ENCODE measurements at places on chromosomes 13 and 19.

DNA sequence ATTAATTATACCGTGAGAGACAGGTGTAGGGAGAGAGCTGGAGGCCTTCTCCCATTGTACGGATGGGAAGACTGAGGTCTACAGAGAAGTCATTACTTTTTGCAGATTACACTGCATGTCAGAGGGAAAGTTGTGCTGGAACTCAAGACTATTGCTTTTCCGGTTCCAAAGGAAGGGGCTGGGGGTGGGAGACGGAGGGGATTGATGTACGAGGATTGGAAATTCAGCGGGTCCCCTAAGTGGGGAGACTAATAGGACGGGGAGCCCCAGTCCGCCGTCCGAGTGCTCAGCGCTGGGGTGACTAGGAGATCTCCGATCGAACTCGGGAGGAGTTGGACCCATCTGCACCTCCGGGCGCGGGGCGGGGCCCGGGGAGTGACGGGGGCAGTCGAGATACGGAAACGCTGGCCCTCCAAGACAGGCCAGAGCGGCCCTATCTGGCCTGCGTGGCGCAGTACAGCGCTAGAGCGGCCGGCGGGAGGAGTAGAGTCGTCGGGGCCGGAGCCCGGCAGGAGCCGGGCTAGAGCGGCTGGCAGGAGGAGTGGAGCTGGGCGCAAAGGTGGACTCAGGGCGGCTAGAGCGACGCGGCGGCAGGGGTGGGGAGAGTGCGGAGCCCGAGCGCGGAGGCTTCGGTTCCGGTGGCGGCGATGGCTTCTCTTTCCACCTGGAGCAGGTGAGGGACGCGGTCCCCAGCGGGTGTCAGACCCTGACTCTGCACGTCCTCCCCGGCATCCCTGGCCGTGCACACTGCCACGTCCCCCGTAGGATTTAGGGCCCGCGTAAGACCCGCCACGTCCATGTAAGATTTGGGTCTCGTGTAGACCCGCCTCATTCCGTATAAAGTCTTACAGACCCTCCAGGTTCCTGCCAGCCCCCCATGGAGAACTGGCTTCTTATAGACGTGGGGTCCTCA lies 1.1 kb downstream of the ARHGEF1 start:
- peak; percentile 96 for DNase-seq

GRCh38 chr19:46913198-46913851 lies 52.5 kb downstream of the ARHGAP35 start:
- DNase-seq = no peak

DNA sequence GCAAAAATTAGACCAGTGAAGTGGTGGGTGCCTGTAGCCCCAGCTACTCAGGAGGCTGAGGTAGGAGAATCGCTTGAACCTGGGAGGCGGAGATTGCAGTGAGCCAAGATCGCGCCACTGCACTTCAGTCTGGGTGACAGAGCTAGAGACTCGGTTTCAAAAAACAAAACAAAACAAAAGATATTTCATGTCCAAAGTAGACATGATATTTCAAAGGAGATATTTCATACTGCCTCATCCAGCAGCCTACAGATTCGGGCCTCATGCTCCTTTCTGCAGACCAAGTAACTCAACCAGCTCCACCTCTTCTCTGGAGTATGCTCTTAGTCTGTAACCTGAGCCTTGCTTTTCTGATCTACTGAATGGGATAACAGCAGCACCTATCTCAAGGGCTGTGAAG lies 15.0 kb downstream of the ZC3H4 start:
- DNase-seq = no peak

DNA sequence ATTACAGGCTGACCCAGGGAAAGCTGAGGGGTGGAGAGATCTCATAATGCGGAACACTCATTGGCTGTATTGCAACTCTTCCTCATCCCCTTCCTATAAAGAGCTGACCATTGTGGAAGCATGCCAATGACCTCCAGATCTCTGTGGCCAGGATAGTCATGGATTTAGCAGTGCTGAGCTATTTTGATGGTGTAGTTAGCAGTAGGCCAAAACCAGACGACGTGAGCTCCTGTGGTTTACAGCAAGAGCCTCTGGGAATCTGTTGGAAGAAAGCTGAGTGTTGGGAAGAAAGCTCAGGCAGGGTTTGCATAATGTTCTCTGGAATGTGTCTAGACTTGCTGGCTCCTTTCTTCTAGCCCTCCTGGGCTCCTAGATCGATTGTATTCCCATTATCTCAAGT lies 187.5 kb upstream of the GPC6 start:
- DNase-seq = no peak

DNA sequence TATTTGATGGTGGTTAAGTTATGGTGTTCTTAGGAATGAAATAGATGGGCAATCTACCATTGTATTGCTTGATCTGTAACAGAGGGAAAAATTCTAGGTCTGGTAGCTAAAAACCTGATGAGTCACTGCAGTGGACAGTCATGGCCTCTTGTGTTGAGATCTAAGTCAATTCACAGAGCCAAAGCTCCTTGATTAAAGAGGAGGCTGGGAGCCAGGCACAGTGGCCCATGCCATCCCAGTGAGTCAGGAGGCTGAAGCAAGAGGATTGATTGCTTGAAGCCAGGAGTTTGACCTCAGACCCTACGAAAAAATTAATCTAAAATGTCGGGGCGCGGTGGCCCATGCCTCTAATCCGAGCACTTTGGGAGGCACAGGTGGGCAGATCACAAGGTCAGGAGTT lies 67.1 kb upstream of the KPNA3 start:
- DNase-seq = no peak

DNA sequence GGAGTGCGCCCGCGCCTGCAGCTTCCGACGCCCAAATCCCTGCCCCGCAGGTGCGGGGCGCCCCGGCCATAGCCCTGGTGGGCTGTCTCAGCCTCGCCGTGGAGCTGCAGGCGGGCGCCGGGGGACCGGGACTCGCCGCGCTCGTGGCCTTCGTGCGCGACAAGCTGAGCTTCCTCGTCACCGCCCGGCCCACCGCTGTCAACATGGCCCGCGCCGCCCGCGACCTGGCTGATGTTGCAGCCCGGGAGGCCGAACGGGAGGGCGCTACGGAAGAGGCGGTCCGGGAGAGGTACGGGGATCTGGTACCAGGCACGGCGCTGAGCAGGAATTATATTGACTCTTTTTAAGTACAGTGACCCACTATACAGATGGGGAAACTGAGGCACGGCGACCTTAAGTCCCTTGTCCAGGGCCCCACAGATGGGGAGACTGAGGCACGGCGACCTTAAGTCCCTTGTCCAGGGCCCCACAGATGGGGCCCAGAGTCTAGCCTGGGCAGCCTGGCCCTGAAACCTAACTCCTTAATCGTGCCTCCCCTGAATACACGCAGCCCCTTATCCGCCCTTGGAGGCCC lies 586 bp downstream of the MRI1 start:
- peak; percentile 36 for DNase-seq

DNA sequence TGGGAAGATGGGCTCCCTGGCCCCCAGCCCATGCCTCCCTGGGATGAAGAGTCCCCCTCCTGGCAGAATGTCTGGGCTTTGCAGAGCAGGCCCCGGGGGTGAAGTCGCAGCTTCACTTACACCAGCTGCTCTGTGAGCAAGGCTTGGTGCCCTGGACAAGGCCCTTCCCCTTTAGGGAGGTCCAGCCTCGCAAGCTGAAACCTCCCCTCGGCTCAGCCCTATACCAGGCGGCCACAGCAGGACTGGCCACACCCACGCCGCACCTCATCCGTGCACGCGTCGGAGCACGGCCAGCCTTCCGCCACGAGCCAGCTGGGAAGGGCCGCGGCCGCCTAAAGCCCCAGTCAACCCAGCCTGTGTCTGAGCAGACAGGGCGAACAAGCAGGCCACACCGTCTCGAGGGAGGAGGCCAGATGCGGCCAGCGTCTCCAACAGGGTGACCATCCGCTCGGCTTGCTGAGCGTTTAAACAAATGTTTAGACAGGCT lies 83.2 kb upstream of the MCF2L start:
- no peak for DNase-seq

DNA sequence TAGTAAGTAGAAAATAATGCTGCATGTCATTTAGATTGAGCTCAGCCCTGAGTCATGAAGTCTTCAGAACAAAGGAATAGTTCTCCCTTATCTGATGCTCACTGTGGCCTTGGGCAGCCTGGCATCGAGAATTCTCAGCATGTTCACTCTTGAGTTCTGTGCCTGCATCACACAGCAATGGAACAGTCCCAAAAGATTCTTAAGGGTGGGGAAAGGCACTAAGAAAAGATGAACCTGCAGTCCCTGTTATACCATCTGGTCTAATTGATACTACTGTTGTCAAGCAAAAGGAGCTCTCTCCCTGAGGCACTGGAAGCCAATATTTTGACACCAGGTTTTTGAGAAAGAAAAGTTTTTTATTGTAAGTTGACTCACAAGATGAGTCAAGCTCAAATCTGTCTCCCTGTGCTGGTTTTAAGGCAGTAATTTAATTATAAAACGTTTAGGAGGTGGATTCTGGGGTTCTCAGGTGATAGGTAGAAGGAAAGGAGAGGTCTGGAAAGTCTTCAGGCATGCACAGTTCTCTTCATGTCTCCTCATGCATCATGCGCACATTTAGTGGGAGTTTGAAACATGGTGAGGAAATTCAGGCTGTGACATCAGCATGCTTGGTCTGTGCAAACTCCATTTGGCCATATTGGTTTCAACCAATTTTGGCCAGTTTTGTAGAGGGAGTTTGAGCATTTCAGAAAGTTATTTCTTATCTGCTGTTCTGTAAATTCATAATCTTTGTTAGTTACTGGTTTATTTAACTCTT lies 38.1 kb upstream of the ZNF766 start:
- DNase-seq = no peak

DNA sequence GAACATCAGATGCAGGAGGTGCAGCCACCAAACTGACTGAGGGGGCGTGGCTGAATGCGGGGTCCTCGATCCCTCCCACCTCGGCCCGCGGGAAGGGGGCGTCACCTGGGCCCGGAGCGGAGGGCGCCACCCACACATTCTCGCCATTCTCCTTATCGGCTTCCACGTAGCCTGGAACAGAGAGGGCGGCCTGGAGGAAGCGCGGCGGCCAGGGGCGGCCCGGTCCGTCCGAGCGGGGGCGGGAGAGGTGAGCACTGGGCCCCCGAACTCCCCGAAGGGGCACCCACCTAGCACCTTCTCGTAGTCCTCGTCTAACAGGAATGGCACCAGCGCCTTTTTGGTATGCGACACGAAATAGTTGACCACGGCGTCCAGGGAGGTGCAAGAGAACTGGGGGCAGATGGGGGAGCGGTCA lies 11.8 kb downstream of the STAP2 start:
- no peak for DNase-seq

- DNase-seq = no peak
These were observed 60.8 kb downstream of the AP1M1 start for GRCh38 chr19:16258440-16258903.

DNA sequence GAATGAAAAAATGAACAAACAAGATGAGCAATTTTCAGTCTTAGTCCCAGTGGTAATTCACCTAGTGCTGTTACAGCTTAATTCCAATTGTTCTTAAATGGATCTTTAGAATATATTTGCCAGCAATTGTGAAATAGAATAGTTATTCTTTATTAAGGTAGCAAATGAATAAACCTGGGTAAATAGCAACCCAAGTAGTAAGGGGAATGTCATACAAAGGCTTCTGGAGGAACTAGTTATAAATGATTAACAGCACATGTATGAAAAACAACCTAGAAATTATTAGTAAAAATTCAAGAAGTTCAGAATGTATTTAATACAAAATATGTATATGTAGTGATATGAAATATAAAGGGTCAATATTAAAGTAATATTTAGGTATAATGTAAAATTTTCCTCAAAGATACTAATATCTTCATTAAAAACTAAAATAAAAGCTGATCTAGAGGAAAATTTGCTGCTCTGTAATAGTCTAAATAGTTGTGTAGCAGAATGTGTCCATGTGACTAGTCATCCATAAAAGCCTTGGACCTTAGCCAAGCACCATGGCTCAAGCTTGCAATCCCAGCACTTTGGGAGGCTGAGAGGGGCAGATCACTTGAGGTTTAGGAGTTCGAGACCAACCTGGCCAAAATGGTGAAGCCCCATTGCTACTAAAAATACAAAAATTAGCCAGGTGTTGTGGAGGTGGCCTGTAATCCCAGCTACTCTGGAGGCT lies 535.9 kb upstream of the ATXN8OS start:
- DNase-seq = no peak

DNA sequence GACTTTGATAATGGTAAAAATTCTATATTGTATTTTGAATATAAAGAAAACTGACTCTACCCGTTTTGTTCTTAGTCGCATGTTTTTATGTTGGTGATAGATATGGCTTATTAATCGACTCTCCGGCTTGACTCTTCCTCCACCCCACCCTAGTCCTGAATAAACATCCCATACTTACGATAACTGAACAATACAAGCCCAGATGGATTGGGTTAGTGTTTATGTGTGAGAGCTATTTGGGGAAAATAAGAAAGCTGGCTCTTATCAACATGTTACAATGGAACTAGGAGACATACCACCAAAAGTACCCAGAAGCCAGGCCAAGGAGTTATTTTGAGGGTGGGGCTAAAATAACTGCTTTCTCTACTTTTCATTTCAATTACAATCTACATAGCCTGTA lies 796.3 kb downstream of the DIAPH3 start:
- DNase-seq = no peak

DNA sequence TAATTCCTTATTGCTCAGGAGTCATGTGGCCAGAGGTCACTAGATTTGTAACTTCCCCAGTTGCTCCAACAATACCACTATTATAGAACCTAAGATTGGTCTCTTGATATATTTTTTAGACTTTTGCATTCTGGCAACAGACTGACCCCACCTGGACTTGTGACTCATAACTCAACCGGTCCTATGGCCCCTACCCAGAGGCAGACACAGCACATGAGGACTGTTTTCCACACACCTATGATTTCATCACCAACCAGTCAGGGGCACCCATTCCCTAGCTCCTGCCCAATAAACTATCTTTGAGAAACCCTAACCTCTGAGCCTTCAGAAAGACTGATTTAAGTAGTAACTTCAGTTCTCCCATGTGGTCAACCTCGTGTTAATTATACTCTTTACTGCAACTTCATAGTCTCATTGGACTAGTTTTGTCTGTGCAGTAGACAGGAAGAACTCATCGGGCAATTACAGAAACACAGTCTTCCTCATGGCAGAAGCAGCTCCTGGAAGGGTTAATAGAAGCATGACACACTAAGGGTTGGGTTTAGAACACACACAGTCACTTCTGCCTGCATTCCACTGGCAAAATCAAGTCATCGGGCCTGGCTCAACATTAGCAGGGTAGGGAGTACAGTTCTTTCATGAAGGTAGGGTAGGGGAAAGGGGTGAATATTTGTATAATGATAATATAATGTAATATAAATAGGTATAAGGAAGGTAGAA lies 251.8 kb downstream of the UQCRFS1 start:
- no peak for DNase-seq
